Activated CD8-positive, alpha-beta memory T cell treated with anti-CD3 and anti-CD28 coated beads for 1 hour (primary cell): ENCODE measurements at places on chromosomes 4 and X.

DNA sequence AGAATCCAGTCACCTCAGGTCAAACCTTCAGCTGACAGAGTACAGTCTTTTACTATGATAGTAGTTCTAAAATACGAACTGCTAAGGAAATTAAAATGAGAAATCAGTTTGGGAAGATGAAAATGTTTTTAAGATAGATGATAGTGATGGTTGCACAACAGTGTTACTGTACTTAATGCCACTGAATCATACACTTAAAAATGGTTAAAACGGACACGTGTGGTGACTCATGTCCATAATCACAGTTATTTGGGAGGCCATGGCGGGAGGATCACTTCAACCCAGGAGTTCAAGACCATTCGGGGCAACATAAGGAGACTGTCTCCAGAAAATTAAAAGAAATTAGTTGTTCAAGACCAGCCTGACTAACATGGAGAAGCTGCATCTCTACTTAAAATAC, 41.4 kb downstream of the ABHD18 start:
- DNase-seq: no peak

- DNase-seq: no peak
Observed at GRCh38 chr4:6427439-6428090, 44.8 kb downstream of the PPP2R2C start.

DNA sequence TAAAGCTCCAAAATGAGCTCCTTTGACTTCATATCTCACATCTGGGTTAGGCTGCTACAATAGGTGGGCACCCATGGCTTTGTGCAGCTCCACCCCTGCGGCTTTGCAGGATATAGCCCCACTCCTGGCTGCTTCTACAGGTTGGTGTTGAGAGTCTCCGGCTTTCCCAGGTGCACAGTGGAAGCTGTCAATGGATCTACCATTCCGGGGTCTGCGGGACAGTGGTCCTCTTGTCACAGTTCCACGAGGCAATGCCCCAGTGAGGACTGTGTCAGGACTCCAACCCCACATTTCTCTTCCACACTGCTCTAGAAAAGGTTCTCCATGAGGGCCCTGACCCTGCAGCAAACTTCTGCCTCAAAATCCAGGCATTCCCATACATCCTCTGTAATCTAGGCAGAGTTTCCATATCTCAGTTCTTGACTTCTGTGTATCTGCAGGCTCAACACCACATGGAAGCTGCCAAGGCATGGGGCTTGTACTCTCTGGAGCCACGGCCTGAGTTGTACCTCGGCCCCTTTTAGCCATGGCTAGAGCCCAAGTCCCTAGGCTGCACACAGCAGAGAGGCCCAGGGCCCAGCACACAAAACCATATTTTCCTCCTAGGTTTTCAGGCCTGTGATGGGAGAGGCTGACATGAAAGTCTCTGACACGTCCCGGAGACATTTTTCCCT, 342.8 kb downstream of the FAM47B start:
- DNase-seq: no peak

DNA sequence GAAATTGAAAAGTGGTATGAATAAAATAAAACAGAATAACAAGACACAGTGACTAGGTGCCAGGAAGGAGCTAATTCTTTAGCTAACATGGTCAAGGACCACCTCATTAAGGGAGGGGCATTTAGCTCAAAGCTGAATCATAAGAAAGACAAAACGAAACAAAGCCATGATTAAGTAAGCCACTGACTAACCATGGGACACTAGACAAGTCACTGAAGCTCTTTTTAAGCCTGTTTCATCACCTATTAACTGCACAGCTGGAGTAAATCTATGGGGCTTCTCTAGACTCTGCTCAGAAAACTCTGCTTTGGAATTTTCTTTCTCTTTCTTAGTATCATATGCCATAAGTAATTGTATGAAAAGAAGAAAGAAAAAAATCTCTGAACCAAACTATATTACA, 49.8 kb upstream of the C1QTNF7 start:
- DNase-seq: no peak

DNA sequence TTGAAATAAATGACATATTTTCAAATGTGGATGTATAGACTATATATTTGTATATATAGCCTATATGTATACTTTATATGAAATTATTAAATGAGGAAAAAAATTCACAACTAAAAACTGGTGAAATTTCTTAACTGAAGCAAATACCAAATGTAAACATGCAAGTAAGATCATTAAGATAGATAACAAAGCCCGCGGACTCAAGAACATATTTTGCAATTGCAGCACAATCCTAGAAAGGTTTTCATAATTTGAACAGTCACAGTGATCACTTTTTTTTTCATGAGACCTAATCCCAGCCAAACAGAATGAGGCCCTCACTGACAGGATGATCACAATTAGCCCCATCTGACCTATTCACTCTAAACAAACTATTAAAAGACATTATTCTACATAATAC, 123.2 kb downstream of the SPOCK3 start:
- DNase-seq: no peak

GRCh38 chr4:752196-752861, 46.7 kb downstream of the PCGF3 start:
- no peak for DNase-seq

- no peak for DNase-seq
Observed at GRCh38 chrX:46791927-46792809, 33.2 kb upstream of the SLC9A7 start.

GRCh38 chrX:40462795-40463194, 118.0 kb upstream of the ATP6AP2 start:
- DNase-seq: no peak

DNA sequence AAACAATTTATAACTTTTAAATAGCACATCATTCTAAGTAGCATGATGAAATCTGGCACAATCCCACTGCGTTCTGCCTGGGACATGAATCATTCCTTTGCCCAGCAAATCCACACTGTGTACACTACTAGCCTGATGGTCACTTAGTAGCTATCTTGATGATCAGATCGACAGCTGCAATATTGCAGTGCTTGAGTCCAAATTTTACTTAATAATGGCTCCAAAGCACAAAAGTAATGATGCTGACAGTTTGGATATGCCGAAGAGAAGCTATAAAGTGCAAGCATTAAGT, 86.6 kb upstream of the NPNT start:
- no peak for DNase-seq

GRCh38 chr4:117549524-117549923, 464.1 kb upstream of the TRAM1L1 start:
- DNase-seq: no peak

- DNase-seq: no peak
Observed at GRCh38 chrX:121876305-121876704, 828.9 kb downstream of the GLUD2 start.
